ENCODE measurements at places on chromosomes 3 and 15. TPM values are rescaled to one million over a fixed set of nuclear protein-coding genes. Genes with fewer than 3 reads are reported as not detected.

DNA sequence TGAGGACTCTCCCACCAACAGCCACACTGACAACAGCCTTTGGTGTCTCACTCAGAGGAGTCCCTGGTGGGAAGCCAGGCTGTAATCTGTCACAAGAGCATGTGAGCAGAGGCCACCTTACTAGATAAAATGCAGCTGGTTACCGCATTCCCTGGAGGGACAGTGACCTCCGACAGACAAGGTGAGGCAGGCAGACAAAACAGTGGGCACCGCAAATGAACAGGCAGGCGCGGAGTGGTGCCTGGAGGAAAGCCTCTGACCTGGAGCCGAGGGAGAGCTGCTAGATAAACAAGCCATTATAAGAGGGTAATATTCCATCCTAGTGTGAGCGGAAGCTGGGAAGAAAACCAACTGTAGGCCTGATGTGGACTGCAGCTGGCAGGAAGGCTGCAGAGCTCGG, 736.4 kb downstream of the FHIT start:
- DNase-seq, result no peak
- no peaks in the 10 kb centered on the region for H3K36me3 ChIP-seq
- H3K4me1 ChIP-seq, result no peaks in the 10 kb centered on the region

Gene PLAAT1
- not detected for polyA plus RNA-seq

- H3K27me3 ChIP-seq, result no peaks in the 10 kb centered on the region
- H3K4me1 ChIP-seq, result no peaks in the 10 kb centered on the region
- H3K27ac ChIP-seq, result no peak overlapping the region
Measured at GRCh38 chr15:57229051-57229450, 147.3 kb upstream of the CGNL1 start.

- no peak overlapping the region for H3K4me3 ChIP-seq
- H3K36me3 ChIP-seq, result no peaks in the 10 kb centered on the region
- no peak overlapping the region for H3K27ac ChIP-seq
- DNase-seq, result no peak
- no peaks in the 10 kb centered on the region for H3K4me1 ChIP-seq
Measured at GRCh38 chr3:158091531-158091930, 14.7 kb downstream of the SHOX2 start.

Gene HCLS1
- 452 TPM for polyA plus RNA-seq

GRCh38 chr3:154356009-154356408, 31.7 kb upstream of the DHX36 start:
- no peaks in the 10 kb centered on the region for H3K4me1 ChIP-seq
- H3K36me3 ChIP-seq, result no peaks in the 10 kb centered on the region
- no peak for DNase-seq

Gene ZKSCAN7
- polyA plus RNA-seq, result 2.1 TPM

Gene MRPL3
- polyA plus RNA-seq, result 84.4 TPM

Gene XIRP1
- polyA plus RNA-seq, result not detected

- no peak overlapping the region for H3K27ac ChIP-seq
- no peak for DNase-seq
- H3K4me3 ChIP-seq, result no peak overlapping the region
- no peaks in the 10 kb centered on the region for H3K27me3 ChIP-seq
- H3K4me1 ChIP-seq, result no peaks in the 10 kb centered on the region
- no peaks in the 10 kb centered on the region for H3K36me3 ChIP-seq
Measured at GRCh38 chr3:35946121-35946853, 307.0 kb downstream of the ARPP21 start.

Gene MFAP1
- 22.4 TPM for polyA plus RNA-seq

Gene ABHD17C
- 0.79 TPM for polyA plus RNA-seq

DNA sequence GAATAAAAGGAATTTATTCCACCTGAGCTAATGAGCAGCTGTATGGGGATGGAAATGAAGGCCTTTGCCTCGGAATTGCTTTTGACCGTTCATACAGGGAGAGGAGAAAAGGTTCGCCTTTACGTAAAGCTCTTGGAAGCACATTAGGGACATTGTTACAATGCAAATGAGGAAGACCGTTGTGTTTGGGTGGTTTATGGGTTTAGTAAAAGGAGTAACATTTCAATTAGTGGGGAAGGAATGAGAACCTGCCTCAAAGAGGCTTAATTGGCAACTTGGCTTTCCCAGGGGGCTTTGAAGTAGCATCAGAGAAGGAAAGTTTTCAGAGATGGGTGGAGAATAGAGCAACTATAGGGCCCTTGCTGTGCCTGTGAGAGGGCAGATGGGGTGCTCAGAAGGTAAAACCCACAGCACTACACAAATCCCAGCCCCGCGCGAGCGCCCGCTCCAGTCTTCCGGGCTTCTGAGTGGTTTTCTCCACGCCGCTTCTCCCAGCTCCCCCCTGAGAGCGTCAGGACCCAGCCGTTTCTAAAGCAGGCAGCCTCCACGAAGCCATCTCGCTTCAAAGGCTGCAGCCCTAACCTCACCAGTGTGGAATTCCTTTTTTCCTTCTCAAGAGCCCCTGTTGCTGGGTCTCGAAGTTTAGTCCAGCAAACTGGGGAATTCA, 192.0 kb upstream of the HES1 start:
- no peaks in the 10 kb centered on the region for H3K4me1 ChIP-seq
- no peak overlapping the region for H3K27ac ChIP-seq
- H3K36me3 ChIP-seq, result no peaks in the 10 kb centered on the region
- H3K27me3 ChIP-seq, result no peaks in the 10 kb centered on the region
- no peak for DNase-seq

DNA sequence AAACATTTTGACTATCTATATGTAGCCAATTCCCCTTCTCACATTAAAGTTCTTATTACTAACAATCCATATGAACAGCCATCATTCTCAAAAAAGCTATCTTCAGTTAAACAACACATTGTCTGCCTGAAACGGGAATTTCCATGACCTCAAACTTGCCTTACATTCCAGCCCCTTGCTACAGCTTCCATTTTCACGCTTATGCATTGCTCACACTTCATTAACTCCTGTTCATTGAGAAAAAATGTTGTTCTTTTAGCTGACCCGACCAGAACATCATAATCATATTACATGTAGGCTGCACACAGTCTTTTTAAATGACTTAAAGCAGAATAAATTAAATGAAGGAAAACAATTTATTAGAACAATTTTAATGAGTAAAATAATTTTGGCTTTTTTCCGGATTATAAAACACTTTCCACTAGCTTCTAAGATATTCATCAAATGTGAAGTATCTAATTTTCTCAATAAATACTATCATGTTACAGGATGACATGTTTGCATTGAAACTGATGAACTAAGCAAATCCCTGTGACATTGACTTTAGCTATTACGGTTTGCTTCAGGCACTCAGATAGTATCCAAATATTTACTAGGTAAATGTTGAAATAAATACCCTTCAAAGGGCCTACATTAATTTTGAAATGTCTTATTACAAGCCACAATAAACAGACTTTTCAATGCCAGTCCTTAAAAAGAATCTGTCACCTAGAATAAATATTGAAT, 49.9 kb downstream of the P3H2 start:
- H3K4me3 ChIP-seq, result no peak overlapping the region
- no peaks in the 10 kb centered on the region for H3K4me1 ChIP-seq
- no peaks in the 10 kb centered on the region for H3K27me3 ChIP-seq

GRCh38 chr3:18223974-18224373, 201.2 kb downstream of the SATB1 start:
- no peaks in the 10 kb centered on the region for H3K4me1 ChIP-seq
- no peaks in the 10 kb centered on the region for H3K27me3 ChIP-seq
- no peak overlapping the region for H3K4me3 ChIP-seq
- H3K27ac ChIP-seq, result no peak overlapping the region
- no peaks in the 10 kb centered on the region for H3K36me3 ChIP-seq

DNA sequence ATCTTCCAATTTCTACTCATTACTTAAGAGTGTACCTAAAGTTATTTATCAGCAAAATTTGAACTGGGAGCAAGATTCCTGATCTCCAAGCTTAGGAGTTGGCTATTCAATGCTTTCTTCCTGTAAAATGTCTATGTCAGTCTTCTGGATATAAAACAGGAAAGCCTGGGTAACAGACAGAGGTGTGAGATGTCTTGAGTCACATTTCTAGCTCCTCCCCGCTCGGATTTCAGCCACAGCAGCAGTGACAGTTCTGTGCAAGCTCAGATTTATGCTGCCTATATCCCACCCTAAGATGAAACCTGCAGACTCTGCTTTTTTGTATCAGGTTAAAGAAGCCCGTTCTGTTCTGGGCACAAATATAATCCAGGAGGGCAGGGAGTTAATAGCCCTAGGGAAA, 2.1 kb upstream of the ARMC8 start:
- H3K36me3 ChIP-seq, result no peaks in the 10 kb centered on the region
- H3K27ac ChIP-seq, result no peak overlapping the region

GRCh38 chr3:124059580-124059979, 67.7 kb upstream of the ROPN1 start:
- H3K4me3 ChIP-seq, result no peak overlapping the region
- H3K27me3 ChIP-seq, result peaks cover 3% of the 10 kb centered on the region
- no peaks in the 10 kb centered on the region for H3K36me3 ChIP-seq
- H3K4me1 ChIP-seq, result no peaks in the 10 kb centered on the region
- DNase-seq, result no peak

GRCh38 chr15:90099868-90100831, 2.1 kb downstream of the IDH2 start:
- H3K4me1 ChIP-seq, result peaks cover 56% of the 10 kb centered on the region
- DNase-seq, result peak; percentile 51
- peak overlapping the region; percentile 90 for H3K27ac ChIP-seq
- H3K27me3 ChIP-seq, result no peaks in the 10 kb centered on the region
- H3K4me3 ChIP-seq, result peak overlapping the region; percentile 78

- no peak overlapping the region for H3K27ac ChIP-seq
- H3K36me3 ChIP-seq, result no peaks in the 10 kb centered on the region
- H3K27me3 ChIP-seq, result no peaks in the 10 kb centered on the region
Measured at GRCh38 chr3:135784557-135784956, 181.0 kb upstream of the PPP2R3A start.

- H3K4me3 ChIP-seq, result peak overlapping the region; percentile 75
- H3K27ac ChIP-seq, result no peak overlapping the region
- no peaks in the 10 kb centered on the region for H3K36me3 ChIP-seq
Measured at GRCh38 chr15:74995779-74996765, 709 bp downstream of the SCAMP5 start.

DNA sequence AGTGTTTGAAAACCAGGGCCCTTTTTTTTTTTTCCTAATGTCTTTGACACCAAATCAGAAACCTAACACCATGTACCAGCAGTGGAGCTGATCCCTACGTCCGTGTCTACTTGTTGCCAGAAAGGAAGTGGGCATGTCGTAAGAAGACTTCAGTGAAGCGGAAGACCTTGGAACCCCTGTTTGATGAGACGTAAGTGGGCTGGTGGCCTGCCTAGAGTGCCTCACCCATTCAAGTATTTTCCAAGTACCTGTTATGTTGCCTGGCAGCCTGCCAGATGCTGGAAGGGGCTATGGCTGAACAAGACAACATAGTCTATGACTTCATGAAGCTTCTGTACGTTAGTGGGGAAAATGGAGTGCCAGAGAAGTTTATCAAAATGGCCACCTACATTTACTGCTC, 39.7 kb downstream of the ESYT3 start:
- H3K27me3 ChIP-seq, result no peaks in the 10 kb centered on the region
- H3K4me1 ChIP-seq, result no peaks in the 10 kb centered on the region
- no peaks in the 10 kb centered on the region for H3K36me3 ChIP-seq
- no peak overlapping the region for H3K4me3 ChIP-seq

- H3K36me3 ChIP-seq, result no peaks in the 10 kb centered on the region
- peaks cover under 1% of the 10 kb centered on the region for H3K4me1 ChIP-seq
- H3K4me3 ChIP-seq, result no peak overlapping the region
- no peaks in the 10 kb centered on the region for H3K27me3 ChIP-seq
- DNase-seq, result no peak
Measured at GRCh38 chr15:85336880-85337279, 43.5 kb upstream of the AKAP13 start.

DNA sequence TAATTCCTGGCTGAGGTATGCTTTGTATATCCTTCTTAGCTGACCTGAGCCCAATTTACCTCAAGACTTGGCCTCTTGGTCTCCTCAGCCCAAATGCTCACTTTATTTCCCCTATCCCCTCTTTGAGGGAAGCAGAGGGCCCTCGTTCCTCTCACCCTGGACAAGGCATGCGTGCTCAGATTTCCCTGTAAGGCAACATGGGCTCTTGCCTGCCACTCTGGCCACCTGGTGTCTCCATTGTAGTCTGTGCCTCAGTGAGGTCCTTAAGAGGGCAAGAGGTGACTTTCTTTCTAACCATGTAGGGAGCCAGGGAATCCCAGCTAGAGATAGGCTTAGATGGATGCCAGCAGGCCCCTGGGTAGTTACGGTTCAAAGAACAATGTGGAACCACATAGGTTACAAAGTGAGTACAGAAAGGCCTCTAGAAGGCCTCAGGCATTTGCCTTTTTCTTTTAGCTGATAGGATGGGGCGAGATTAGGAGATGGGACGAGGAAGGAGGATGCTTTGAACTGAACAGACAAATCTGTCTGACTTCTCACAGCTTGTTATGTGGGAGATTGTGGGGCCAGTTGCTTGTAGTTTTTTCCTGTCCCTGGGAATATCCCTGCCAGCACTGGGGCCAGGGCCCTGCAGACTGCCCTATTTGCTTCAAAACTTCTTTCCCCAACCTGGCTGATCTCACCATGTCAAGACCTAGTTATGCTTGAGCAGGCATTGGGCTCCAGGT, 1.1 kb upstream of the INTS14 start:
- no peaks in the 10 kb centered on the region for H3K36me3 ChIP-seq
- no peak for DNase-seq
- H3K4me1 ChIP-seq, result peaks cover 21% of the 10 kb centered on the region
- H3K4me3 ChIP-seq, result peak overlapping the region; percentile 97
- H3K27me3 ChIP-seq, result no peaks in the 10 kb centered on the region
- H3K27ac ChIP-seq, result peak overlapping the region; percentile 89

Gene PRSS50
- polyA plus RNA-seq, result not detected

DNA sequence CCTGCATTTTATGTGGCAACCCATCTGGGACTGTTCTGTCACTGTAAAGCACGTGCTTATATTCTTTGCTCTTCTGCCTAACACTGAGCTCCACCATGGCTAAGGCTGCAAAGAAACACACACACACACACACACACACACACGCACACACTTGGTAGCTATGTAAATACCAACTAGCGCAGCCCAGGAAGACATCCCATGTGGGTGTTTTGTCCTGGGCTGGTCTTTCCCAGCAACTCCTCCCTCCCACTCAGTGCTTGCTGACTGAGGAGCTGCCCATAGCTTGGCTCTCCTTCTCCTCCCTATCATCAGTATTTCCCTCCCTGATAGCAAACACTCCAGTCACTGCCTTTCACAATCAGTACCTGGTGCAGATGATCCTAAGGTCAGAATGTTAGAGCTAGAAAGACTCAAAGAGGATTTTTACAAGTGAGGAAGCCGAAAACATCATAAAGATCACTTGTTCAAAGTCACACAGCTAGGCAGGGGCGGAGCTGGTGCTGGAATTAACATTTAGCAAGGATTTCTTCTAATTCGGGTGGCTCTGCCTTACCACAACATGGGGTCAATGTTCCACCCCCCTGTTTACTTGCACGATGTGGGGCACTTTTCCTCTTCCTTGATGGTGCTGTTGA, 377.1 kb upstream of the TBL1XR1 start:
- H3K36me3 ChIP-seq, result no peaks in the 10 kb centered on the region
- no peaks in the 10 kb centered on the region for H3K27me3 ChIP-seq
- DNase-seq, result no peak
- H3K27ac ChIP-seq, result no peak overlapping the region

- H3K4me1 ChIP-seq, result no peaks in the 10 kb centered on the region
- H3K27ac ChIP-seq, result no peak overlapping the region
- no peak overlapping the region for H3K4me3 ChIP-seq
Measured at GRCh38 chr3:30084316-30084715, 522.1 kb upstream of the TGFBR2 start.

Gene GOLGA8K
- polyA plus RNA-seq, result not detected

Gene GOLGA6B
- polyA plus RNA-seq, result not detected

GRCh38 chr15:29686445-29687203, 135.6 kb downstream of the TJP1 start:
- H3K4me1 ChIP-seq, result no peaks in the 10 kb centered on the region
- no peak overlapping the region for H3K4me3 ChIP-seq
- DNase-seq, result no peak
- no peaks in the 10 kb centered on the region for H3K27me3 ChIP-seq
- no peaks in the 10 kb centered on the region for H3K36me3 ChIP-seq
- H3K27ac ChIP-seq, result no peak overlapping the region

GRCh38 chr3:48826451-48826850, 21.2 kb downstream of the PRKAR2A start:
- no peak overlapping the region for H3K27ac ChIP-seq
- no peaks in the 10 kb centered on the region for H3K36me3 ChIP-seq
